ENCODE measurements at places on chromosomes 7 and 10.

DNA sequence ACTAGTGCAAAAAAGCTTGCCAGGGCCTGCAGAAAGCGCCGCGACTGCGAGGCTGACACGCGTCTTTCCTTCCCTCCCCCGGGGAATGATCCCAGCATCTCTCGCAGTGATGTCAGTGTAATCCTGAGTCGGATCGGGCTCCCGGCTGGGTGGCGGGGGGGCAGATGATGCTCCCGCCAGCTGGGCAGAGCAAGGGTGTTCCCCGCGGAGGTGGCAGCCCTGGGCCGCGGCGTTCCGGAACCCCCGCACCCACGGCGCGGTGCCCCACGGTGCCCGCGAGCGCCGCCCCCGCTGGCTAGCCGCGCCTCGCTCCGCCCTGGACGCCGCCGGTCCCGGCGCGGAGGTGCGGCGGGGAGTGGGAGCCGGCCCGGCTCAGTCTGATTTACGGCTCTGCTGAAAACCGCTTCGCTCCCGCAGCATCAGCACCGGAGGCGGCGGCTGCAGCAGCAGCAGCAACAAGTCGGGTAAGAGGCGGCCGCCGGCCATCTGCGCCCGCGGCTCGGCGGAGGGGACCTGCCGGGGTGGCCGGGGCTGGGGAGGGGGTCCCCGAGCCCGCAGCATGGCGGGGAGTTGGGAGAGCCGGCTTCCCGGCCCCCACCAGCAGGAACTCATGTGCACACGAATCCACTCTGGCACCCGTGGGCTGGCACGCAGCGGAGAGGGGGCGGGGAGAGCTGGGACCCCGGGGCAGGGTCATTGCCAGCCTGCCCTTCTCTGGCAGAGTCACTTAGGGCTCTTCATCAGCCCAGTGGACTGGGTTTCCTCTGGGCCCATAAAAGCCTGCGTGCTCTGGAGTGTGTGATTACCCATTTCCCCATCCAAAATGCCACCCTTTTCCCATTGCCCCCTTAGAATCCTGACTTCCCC is at the start of gene ZNF365:
Gene ZNF365 (plus strand): TSS at position 375 of the 867 bp plus-strand sequence. CDS start 1,825 bp downstream, outside the sequence.
- DNase-seq = no peak

DNA sequence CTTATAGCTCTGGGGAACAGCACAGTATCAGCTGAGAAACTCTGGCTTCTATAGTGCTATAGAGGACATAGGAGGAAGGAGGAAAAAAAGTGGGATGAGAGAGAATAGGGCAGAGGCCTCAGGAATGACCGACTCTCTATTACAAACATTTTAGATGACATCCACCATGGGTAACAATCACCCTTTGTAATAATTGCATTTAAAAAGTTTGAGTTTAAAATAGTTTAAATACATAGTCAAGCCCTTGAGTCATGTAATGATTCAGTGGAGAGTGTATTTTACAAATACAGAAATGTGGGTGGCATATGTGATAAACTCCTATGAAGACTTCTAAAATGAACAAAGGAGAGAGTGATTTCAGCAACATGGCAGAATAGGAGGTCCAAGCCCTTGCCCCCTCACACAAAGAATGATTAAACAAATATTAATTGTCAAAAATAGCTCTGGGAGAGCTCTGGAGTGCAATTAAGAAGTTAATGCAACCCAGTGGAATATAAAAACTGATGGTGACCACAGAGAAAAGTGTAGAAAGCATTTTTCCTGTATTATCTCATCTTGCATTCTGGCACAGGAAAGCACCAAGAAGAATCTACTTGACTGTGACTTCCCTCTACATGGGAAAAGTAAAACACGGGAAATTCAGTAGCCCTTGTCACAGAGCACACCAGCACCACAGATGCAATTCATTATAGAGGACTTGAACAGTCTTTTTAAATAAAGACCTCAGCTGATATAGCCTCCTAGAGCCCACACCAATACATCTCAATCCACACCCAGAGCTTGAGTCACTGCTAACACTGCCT is 569.0 kb upstream of the SORCS1 start:
- no peak for DNase-seq

DNA sequence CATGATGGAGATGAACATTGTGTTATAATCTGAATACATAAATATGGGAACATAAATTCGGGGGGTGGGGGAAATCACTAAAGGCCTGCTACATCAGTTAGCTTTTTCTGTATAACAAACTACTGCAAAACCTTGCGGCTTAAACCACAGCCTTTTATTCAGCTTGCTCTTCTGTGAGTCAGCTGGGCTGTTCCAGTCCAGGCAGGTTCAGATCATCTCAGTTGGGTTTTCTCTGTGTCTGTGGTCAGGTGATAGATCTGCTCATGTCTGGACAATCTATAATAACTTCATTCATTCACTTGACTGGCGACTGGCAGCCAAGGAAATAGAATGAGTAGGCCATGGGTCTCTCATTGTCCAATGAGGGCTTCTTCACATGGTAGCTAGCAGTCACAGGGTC is 23.5 kb downstream of the HTR7 start:
- no peak for DNase-seq

DNA sequence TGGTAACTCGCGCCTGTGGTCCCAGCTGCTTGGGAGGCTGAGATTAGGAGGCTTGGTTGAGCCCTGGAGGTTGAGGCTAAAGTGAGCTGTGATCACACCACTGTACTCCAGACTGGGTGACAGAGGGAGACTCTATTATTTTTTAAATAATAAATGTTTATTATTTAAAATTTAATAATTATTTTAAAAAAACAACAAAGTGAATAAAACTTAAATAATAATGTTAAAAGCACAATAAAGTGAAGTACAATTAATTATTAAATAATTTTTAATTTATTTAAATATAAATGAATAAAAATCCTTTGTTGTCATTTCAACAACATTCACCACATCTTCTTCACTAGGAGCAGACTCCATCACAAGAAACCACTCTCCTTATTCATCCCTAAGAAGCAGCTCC is 64.8 kb downstream of the AVL9 start:
- DNase-seq = no peak

GRCh38 chr10:63464402-63465292 is 1.1 kb downstream of the JMJD1C start:
- no peak for DNase-seq

GRCh38 chr7:16099302-16099849 is 322.0 kb downstream of the CRPPA start:
- DNase-seq = no peak

DNA sequence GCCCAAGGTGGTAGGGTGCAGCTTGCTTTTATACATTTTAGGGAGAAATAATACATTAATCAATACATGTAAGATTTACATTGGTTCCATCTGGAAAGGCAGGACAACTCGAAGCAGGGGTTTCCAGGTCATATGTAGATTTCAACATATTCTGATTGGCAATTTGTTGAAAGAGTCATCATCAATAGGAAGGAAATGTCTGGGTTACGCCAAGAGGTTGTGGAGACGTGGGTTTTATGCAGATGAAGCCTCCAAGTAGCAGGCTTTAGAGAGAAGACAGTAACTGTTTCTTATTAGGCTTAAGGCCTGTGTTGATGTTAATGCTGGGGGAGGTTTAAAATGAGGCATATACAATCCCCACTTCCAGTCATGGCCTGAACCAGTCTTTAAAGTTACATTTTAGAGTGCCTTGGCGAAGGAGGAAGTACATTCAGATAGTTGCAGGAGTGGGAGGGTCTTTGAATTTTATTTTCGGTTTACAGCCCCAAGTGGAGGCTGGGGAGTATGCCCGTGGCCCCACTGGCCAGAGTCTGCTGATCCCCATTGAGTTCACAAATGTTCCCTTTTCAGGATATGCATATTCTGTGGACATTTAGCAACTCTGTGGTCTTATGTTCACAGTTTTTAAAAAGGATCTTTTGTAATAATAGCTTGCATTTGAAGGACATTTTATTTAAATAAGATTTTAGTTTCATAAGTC is 166.0 kb upstream of the GDF10 start:
- DNase-seq = no peak

- DNase-seq = no peak
These were observed 85.9 kb downstream of the ADD3 start for GRCh38 chr10:110093722-110094121.

DNA sequence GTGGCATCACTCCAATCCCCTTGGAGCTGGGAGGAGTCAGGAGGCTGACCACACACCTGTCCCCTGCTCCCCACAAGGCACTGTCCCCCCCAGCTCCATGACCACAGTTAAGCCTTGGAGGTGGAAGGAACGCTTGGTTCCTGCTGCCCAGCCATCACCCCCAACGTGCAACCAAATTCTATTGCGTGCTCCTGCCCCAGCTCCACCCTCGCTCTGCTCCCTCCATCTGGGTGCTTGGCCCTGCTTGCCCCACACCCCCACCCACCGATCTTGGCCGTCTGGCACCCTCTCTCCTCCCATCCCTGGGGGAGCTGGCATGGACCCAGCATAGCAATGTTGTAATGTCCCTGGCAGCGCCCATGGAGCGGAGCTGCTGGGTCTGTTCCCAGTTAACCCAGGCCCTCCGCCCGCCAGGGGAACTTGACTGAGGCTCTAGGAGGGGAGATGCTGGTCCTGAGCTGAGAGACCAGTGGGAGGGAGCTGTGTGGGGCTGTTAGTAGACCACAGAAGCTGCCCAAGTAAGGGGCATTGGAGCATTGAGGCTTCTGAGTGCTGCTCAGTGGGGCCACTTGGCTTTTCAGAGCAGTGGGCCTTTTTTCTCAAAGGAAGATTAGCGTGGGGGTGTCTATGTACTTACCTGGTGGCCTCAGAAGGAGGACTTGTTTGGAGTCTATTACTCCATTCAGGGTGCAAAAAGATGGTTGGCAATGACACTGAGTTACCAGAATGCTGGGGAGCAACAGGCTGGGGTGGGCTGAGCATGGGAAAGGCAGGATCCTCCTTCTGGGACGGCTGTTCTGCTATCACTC is 1.1 kb downstream of the EPHB6 start:
- no peak for DNase-seq

- no peak for DNase-seq
These were observed 1103.0 kb upstream of the PHF14 start for GRCh38 chr7:9870674-9871073.

GRCh38 chr7:51027935-51028830 is 245.5 kb upstream of the GRB10 start:
- no peak for DNase-seq

GRCh38 chr7:21543528-21544302 is 876 bp downstream of the DNAH11 start:
- no peak for DNase-seq

DNA sequence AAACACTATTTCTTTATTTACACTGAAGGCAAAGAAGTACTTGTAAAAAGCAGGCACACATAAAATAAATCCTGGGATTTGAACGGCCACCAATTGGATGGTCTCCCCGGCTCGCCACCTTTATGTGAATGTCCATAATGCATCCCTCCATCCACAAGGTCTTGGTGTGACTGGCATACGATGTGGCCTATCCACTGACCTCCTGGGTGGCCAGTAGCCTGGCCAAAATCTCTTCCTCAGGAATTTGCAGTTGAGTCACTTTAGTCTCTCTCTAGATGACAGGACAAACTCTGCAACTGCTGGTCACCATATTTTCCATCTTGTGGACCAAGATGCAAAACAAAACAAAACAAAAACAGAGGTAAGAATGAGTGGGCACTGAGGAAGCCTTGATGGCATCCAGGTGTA is 39.1 kb downstream of the CDK1 start:
- DNase-seq = no peak

- no peak for DNase-seq
These were observed 8.3 kb upstream of the ABCB5 start for GRCh38 chr7:20607216-20607615.

DNA sequence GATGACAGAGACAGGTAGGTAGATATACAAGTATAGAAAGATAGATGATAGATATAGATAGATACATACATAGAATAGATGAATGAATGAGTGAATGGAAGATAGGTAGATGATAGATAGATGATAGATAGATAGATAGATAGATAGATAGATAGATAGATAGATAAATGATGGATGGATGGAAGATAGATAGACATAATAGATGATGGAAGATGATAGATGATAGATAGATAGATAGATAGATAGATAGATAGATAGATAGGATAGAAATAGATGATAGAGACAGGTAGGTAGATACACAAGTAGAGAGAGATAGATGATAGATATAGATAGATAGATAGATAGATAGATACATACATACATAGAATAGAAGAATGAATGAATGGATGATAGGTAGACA is 510.1 kb upstream of the AUTS2 start:
- DNase-seq = no peak

DNA sequence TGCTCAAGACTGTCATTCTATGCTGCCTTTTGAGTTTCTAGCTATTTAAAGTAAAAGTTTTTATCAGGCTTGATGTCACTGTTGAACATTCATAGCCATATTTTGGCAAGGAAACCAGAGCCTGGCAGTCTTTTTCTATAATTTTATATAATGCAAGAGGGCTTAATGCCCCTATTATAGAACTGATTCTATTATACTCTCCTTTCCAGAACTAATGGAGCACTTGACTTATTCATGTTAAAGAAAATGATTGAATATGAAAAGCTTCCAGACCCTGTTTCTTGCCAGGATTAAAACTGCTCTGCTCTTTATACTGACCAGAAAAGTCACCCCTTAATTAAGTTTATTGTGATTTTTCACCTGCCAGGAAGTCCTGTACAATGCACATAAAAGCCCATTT is 337.6 kb upstream of the CHRM2 start:
- DNase-seq = no peak

DNA sequence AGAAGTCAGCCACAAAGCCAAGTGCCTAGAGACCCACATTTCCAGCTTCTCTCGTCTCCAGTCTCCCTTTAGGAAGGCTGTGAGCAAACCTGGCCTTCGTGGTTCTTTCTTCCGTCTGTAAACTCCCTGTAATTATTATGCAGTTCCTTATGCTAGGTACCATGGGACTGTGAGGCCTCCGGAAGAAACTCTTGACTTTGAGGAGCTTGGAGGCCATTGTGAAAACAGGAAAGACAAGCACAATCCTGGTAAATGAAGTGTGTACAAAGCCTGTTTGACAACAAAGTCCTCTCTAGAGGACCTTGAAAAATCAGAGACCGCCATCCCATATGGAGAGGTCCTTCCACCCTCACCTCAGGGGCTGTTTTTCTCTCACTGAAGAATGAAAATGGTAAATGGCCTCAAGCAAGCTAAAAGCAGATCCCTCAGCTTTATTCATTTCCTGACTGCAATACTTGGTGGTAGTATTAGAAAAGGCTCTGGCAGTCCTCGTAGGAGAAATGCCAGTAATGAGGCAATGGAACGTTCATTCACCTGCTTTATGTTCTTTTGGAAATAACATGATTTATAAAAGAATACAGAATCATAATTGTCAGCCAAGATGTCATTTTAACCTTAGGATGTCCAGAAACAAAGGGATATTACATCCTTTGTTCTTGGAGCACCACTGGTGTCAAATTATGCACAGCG is 926.4 kb downstream of the LRMDA start:
- peak; percentile 37 for DNase-seq

GRCh38 chr7:100171087-100171681 is 2.8 kb upstream of the GAL3ST4 start:
- no peak for DNase-seq

GRCh38 chr10:43872644-43873043 is 224.0 kb upstream of the ZNF32 start:
- DNase-seq = no peak

DNA sequence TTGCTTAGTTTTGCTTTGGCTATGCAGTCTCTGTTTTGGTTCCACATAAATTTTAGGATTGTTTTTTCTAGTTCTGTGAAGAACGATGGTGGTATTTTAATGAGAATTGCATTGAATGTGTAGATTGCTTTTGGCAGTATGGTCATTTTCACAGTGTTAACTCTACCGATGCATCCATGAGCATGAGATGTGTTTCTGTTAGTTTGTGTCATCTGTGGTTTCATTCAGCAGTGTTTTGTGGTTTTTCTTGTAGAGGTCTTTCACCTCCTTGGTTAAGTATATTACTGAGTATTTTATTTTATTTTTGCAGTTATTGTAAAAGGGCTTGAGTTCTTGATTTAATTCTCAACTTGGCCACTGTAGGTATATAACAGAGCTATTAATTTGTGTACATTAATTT is 78.2 kb upstream of the ZNF92 start:
- DNase-seq = no peak

All from DMS153 (cell line).